ENCODE measurements at places on chromosomes 11 and 22.

DNA sequence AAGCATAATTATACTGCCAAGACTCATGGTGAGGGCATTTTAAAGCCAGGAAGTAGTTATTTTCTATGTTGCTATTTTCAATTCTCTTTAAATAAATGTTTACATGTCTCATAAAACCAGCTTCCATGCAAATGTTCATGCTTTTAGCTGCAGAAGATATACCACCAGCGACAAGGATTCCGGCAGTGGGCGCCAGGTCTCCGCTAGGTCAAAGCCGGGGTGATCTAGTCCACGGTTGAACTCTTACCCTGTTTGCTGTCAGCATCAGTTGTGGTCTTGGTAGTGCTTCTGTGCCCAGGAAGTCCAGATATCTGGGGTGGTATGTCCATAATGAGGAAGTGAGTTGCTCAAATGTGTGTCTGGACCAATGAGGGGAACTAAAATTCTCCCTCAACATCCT lies 265.7 kb downstream of the BRD1 start:
- DNase-seq = no peak

DNA sequence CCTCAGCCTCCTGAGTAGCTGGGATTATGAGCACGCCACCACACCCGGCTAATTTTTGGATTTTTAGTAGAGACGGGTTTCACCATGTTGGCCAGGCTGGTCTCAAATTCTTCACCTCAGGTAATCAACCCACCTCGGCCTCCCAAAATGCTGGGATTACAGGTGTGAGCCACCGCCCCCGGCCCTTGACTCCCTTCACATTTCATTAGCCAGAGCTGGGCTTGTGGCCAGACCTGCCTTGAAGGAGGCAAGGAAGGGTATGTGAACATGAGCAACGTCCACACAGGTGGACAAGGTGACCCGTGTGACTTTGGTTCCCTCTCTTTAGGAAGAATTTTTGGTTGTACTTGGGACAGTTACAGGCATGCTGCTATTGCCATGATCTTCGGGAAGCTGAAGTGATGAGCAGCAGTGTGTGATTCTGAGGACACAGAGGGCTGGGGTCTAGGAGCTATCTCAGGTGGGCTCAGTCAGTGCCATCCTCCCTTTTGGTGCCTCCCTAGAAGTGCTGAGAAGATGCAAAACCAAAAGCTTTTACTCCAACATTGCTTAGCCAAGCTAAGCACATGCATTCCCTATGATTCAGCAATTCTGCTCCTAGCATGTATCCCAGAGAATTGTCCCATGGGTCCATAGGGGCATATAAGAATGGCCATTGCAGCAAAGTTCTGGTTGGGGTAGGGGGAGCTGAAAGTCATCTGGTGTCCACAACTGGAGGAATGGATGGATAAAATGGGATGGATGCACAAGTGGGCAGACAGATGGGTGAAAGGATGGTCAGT lies 6.1 kb downstream of the AP5B1 start:
- DNase-seq = no peak

DNA sequence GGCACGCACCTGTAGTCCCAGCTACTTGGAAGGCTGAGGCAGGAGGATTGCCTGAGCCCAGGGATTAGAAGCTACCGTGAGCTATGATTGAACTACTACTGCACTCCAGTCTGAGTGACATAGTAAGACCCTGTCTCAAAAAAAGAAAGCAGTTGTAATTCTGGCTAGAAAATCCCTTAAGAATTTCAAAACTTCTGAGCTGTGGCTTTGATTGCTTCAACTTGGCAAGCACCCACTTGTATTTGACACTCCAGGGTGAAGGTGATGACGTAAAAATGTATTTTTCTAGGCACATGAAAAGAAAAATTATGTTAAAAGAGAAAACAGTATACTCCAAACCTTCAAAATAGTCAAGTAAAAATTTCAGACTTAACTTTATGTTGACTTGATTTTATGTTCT lies 23.6 kb upstream of the ALKBH3 start:
- no peak for DNase-seq

DNA sequence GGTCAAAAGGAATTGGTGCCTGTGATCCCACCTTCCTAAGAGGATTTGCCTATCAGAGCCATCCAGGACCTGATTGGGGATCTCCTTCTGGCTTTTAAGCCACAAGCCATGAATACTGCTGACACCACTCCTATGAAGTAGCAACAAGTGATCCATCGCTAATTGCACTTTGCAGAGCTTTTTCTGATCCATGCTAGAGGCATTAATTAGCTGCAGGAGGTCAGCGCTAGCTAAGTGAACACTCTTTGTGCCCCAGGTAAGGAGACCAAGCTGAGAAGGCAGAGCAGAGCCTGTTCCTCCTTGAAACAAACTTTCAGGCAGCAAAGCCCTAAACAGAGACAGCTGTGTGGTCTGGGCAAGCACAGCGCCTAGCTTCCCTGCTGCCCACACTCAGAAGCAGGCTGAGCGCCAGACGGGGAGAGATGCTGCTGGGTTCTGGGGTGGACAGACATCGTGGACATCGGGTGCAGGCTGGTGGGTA lies 122.2 kb downstream of the ABTB2 start:
- no peak for DNase-seq

DNA sequence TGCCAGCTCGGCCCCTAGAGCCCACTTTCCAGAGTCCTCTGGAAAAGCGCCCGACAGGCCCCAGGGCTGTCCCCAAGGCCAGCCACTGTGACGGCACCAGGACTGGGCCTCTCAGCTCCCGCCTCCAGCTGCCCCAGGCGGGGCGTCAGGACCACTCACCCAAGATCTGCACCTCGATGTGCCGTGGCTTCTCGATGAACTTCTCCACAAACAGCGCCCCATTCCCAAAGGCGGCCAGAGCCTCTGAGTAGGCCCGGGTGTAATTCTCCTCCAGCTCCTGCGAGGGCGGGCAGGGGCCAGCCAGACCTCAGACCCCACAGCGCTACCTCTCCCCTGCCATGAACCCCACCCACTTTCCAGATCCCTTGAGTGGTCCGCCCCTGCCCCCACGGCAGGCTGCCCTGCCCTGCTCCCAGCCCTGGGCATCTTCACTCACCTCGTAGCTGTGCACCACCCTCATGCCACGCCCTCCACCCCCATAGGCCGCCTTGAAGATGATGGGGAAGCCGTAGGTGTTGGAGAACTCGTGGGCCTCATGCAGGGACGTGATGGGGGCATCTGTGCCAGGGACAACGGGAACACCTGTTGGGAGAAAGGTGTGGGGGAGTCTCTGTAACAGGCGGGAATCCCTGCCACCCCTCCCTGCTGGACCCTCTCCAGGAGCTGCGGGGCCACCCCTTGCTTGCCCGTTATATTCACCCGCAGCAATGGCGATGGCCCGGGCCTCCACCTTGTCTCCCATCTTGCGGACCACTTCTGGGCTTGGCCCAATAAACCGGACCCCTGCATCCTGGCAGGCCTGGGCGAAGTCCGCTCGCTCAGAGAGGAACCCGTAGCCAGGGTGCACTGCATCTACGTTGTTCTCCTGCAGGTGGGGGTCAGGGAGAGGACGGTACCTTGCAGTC lies 14.0 kb downstream of the LRFN4 start:
- DNase-seq = no peak

DNA sequence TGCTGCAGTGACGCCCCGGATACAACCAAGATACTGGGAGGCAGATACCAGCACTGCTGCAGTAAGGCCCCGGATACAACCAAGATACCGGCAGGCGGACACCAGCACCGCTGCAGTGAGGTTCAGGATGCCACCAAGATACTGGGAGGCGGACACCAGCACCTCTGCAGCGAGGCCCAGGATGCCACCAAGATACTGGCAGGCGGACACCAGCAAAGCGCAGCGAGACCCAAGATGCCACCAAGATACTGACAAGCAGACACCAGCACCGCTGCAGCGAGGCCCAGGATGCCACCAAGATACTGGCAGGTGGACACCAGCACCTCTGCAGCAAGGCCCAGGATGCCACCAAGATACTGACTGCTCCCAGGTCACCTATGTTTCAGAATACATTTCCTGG lies 225.2 kb downstream of the BRD1 start:
- DNase-seq = no peak

DNA sequence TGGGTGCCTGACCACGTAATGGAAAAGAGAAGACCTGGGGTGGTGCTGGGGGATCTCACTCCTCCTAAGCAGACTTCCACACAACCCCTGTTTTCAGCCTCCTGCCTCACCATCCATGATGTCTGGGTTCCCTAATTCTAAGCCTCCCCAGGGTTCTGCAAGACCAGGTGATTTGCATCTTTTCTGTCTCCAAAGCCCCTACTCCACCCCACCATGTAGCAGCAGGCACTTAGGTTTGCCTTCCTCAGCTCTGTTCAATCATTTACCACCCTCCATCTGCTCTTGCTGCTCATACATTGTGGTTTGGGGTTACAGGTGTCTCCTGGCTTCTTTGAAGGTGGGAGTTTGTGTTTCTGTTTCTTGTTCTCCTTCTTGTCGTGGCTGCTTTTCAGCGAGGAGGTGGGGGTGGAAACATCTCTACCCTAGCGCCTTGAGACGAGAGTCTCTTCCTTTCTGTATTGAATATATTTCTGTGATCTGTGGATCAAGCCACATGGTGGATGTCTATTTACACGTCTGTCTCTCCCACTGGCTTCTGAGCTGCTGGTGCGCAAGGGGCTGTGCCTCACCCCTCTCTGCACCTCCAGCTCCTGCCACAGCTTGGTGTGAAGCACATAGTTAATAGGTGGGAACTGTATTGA lies 6.6 kb upstream of the SSTR3 start:
- DNase-seq = no peak

GRCh38 chr11:70717936-70718595 lies 319.7 kb downstream of the CTTN start:
- peak; percentile 45 for DNase-seq

DNA sequence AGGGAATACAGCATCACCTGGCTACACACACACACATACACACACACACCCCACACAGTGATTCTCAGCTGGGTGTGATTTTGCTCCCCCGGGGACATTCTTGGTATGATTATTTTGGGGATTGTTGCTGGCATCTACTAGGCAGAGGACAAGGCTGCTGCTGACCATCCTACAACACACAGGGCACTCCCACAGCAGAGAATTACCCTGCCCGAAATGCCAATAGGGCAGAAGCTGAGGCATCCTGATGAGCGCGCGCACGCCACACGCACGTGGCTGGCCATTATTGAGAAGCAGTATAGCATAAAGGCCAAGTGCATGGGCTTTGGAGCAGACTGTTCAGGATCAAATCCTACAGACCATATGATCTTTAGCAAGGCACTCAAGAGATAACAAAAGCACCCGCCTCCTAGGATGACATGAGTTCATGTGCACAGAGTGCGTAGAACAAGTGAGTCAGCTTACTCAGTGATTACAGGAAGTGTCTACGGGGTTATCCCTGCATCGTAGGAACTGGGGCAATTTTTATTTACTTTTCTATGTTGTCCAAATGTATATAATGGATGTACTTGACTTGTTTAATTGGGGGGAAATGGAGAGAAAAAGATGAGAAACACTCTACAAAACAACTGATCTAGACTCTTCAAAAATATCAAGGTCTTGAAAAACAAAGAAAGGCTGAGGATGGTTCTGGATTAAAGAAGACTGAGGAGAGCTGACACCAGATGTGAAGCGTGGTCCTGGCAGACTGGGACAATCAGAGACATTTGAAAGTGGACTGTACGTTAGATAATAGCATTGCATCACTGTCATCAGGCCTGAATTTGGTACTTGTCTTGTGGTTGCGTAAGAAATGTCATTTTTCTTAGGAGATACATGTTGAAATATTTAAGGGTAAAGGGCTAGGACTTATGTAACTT lies 7.2 kb upstream of the EHD1 start:
- no peak for DNase-seq

DNA sequence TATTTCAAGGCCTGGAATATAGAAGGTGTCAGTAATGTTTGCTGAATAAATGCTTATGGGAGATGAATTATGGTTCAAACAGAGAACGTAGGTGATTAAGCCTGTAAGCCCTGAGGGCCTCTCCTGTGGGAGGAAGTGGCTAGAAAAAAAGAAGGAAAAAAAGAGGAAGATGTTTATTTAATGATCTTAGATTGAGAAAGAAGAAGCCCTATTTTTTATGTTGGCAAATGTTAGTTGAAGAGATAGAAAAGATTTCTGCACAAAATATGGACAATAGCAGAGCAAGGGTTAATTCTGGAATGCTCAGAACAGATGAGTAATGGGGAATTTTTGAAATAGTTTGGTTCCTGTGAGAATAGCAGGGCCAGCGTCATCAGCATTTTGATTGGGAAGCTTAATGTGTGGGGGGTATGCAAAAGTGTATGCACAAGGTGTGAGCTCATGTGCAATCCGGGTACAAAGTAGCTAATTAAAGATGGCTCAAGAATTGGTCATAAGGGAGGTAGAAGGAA lies 95.7 kb downstream of the TEAD1 start:
- peak; percentile 91 for DNase-seq

GRCh38 chr22:46536537-46537224 lies 739 bp downstream of the CELSR1 start:
- DNase-seq = no peak

DNA sequence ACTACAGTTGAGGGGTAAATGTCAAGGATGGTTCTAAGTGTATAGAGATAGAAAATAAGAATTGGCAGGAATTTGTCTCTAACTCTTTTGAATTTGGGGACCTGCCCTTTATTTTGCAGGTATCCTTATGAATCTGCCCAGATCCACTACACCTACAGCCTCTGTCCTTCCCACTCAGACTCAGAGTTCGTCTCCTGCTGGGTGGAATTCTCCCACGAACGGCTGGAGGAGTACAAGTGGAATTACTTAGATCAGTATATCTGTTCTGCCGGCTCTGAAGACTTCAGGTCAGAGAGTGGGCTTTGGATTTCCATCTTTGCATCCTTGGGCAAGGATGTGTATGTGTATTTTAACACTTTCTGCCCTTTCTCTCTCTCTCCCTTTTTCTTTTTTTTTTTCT lies 89.7 kb downstream of the DEPDC5 start:
- DNase-seq = no peak

- DNase-seq = no peak
Measured at GRCh38 chr22:47102648-47103047, 340.2 kb downstream of the TBC1D22A start.

GRCh38 chr11:33540946-33541915 lies 159.4 kb downstream of the C11orf91 start:
- no peak for DNase-seq

DNA sequence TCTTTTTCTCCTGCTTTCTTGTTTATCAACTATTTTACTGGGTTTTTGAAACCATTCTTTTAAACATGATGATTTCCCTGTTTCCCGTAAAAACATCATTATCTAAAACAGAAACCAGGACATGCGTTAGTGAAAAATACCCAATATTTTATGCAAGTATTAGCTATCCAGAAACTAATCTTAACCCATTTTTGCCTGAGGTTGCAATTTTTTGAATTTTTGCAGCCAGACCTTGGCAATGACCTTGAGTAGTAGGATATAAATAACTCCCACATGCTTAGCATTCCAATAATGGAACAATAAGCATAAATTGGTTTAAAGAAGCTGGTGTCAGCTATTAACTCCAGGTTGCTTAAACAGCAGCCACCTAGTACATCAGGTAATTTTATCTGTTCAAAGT lies 308.9 kb upstream of the ANO3 start:
- DNase-seq = no peak

All from astrocyte of the hippocampus (primary cell).